ENCODE measurements at places on chromosomes 1 and 21.

GRCh38 chr1:231084353-231084752, 44.3 kb upstream of the FAM89A start:
- no peak for DNase-seq

DNA sequence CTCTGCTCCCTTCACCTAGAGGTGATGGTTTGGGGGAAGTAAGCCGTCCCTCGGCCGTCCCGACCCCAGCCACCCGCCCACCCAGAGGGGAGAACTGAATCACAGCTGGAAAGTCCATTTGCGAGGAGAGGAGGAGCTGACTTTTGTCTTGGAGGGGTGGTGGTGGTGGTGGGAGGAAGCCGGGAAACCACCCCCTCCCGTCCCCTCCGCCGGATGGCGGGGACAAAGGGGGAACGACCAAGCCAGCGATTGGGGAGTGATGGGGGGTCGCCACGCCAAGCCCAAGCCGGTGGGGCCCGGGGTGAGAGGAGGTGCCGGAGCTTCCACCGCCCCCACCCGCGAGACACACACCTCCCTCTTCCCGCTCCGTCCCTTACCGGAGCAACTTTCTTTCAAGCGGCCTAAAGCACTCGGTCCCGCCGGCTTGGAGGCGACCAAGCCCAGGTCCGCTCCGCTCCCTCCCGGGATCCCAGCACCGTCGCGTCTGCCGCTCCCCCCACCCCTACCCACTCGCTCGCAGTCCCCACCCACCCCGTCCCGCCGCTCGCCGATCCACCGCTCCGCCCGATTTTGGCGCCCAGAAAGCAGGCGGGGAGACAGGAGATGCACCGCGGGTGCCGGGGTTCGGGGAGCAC, 540 bp downstream of the ARHGEF2 start:
- peak; percentile 51 for DNase-seq

- no peak for DNase-seq
Measured at GRCh38 chr21:37060296-37060695, 12.6 kb downstream of the PIGP start.

DNA sequence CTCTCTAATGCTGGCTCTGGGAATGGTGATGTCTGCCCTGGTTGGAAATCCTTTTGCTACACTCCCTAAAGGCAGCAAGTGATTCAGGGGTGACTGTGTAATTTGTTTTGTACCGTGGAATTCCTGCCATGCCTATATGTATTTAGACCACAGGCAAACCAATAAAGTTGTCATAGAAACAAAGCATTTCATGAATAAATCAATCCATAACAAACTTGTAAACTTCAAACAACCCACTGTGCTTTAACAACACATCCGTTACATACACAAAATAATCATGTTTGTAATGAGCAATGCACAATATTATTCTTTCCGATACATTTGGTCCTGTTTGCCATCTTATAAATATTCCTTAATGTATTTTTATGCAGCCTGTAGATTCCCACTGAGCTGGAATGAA, 330.3 kb upstream of the SNX7 start:
- no peak for DNase-seq

- DNase-seq, result no peak
Measured at GRCh38 chr1:74396933-74397332, 115.5 kb downstream of the LRRC53 start.

- no peak for DNase-seq
Measured at GRCh38 chr1:11877074-11877473, 18.3 kb upstream of the NPPB start.

GRCh38 chr1:224177356-224177999, 5.6 kb upstream of the DEGS1 start:
- no peak for DNase-seq

DNA sequence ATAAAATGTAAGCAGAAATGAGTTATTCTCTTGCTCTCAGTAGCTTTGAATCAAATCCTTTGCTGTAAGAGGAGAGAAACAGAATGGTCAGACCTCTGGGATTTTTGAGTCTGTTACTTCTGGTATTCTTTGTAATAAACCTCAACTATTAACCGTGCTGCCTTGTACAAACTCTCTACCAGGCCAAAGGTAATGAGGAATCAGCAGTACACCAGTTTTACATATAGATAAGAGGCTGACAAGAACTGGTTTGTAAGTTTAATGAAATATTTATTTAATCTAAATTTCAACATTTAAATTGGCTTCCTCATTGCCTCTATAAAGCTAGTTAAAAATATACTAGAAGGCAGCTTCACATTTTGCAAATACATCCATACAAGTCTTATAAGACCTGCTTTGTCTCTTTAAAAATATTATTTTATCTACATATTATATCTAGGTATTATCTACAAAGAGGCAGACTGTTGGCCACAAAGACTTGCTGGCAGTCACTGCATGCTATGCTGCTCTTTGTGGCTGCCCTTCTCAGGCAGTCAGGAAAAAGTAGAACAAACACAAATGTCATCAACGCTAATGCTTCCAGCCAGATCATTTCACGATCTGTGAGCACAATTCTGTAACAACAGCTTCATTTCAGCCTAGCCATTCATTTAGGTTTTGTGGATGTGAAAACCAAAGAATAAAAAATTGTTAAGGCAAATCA, 173.0 kb downstream of the GABPA start:
- no peak for DNase-seq

DNA sequence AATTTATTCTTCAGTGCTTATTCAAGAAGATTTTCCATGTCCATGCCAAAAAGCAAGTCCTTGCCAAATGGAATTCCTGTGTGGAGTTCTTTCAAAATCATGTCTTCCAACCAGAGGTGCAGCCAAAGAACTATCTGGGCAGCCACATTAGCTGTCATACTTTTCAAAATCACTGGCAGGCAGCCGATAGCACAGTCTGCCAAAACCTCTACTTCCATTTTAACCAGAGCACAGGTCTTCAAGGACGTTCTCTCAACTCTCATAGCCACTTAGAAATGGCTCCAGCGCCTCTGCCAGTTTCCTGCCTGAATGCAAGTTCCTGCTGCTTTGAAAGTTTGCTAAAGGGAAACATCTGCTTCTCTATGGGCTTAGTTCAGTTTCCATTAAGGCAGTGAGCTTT, 975.7 kb upstream of the ADGRL4 start:
- no peak for DNase-seq

DNA sequence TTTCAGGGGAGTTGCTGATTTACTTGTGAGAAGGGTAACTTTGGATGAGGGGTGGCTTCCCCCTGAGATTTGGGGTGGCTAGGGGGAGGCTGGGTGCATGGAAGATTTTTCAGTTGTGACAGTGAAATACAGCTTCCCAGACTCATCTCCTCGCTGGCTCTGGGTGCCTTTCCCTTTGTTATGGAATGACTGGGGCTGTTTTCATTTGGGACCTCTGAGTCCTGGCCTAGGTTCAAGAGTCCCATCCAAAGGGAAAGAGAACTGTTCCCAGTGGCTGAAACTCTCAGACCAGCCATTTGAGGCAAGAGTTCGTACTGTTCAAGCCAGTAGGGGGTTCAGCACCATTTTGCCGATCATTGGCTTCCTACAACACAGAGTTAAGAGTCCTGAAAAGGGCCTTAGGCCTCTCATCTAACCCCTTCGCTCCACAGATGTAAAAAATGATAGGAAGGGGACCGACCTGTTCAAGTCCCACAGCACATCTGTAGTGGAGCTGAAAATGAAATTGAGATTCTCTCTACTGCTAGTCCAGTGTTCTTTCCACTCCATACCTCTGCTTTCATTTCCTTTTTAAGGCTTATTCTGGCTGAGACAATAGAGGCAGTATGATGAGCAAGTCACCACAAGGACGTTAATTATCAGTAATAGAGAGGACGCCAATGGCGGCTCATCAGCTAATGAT, 958 bp downstream of the DDR2 start:
- no peak for DNase-seq

Data from activated T-helper 1 cell treated with anti-CD3 and anti-CD28 coated beads, Interleukin-2, amount 50 U/mL, for 16 hours (primary cell).